Natural killer cell (primary cell): ENCODE measurements at places on chromosomes 2 and 18.
A peak's percentile ranks its signal among the peaks of the same experiment; 100 is the strongest.

- DNase-seq, result no peak
Measured at GRCh38 chr2:120470041-120470965, 124.4 kb downstream of the INHBB start.

DNA sequence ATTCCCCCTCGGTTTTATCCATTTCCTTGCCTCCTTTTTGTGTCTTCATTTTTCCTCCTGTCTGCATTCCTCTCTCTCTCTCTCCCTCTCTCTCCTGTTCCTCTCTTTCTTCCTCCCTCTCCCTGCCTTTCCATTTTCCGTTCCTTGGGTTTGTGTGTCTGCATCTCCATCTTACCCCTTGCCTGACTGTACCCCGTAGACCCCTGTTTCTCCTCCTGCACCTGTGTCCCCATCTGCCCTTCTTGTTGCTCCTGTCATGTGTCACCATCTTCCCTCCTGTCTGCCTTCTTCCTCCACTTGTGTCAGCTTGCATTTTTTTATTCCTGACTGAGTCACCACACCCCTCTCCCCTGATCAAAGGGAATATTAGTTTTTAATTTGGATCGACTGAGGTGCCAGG, 1.8 kb downstream of the CDK5R2 start:
- no peak for DNase-seq

DNA sequence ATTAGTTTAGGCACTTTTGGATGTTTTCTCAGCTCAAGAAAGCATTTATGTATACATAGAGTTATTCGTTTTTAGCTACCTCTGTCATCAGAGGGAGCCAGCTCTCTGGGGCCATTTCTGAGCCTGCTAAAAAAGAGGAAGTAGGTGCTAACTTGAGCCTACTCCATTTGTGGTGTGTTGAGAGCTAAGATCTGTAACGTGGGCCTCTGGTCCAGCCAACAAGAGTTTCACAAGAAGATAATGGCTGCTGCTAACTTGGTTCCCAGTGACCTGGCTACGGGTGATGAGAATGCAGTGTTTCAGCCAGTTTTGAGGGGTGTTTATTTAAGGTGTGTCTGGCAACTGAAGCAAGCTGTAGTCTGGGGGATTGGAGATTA, 182.5 kb downstream of the PRKCE start:
- no peak for DNase-seq

- peak; percentile 10 for DNase-seq
Measured at GRCh38 chr2:127157651-127158485, 50.9 kb upstream of the BIN1 start.

DNA sequence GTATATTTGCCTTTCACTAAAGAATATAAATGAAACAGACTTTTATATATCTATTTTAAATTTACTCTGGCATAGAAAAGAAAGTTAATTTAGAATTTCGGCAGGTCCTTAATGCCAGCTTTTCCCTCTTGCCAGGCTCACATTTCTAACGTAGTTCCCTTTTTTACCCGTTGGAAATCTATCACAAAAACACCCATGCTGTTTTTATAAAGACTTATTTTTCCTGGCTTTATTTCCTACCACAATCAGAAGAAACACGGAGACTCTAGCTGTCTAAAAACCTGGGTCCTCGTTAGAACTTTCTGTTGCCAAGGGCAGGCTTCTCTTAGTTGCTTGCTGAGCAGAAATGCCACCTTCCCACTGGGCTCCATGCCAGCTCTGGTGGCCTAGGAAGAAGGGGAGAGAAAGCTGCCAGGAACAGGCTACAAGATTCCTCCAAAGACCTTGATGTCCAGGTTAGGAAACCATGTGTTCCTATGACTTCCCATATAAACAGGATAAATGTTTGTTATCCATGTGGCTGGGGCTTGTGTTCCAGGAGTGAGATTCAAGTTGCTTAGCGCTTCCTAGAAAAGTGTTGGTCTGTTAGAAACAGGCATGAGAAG, 17.8 kb upstream of the TMEM18 start:
- no peak for DNase-seq

- no peak for DNase-seq
Measured at GRCh38 chr2:10844097-10844496, 31.5 kb upstream of the PDIA6 start.

DNA sequence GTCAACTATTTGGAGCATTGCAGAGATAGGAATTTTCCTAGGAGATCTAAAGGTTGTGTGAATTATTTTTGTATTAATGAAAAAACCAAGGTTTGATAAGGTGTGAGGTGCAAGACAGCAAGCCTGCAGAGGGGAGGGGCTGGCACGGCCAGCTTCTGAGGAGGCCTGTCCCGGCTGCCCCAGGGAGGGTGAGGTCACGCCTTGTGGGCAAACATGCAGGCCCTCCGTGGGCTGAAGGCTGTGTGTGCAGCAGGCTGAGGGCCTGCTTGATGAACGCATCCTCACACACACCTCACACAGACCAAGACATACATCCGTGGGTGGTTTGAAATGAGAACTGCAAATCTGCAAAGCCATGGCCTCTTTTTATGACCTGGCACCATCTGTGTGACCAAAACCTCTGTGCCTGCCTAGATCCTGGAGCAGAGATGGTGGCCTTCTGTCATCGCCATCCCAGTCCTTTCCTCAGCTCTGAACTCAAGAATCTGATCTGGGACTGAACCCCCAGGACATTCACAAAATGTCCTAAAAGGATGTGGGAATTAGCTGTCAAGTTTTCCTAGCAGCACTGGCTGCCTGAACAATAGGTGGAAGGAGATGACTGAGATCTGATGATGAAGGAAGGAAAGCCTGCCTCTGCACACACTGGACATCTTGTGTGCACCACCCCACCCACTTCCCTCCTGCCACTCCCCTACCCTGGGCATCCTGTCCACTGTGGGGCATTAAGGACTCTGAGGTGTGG, 102.4 kb upstream of the MGAT4A start:
- DNase-seq, result no peak

- no peak for DNase-seq
Measured at GRCh38 chr2:37689751-37690150, 18.3 kb upstream of the CDC42EP3 start.

GRCh38 chr2:162890690-162891311, 52.2 kb upstream of the KCNH7 start:
- no peak for DNase-seq

GRCh38 chr2:166984797-166985196, 96.5 kb downstream of the XIRP2 start:
- DNase-seq, result no peak
